ENCODE measurements at places on chromosomes 12 and 14.

DNA sequence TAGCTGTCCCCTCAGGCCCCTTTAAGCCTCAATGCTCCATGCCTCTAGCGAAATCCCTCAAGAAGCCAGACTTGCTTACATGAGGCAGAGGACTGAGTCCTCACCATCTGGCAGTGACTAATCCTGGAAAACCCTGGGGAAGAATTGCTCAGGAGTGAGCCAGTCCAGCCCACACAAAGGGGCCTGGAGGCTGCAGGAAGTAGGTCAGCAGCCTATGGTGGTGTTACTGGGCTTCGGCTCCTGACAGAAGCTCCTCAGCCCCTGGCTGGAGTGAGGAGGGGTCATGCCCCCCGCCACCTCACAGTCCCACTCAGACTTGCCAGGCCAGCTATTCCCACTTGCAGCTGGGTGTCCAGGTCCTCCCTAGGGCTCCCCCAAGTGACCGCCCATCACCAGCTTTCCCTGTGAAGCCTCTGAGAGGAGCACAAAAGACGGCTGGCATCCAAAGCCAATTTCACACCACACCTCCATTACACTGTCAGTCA, 250.5 kb downstream of the DPF3 start:
- DNase-seq: no peak

DNA sequence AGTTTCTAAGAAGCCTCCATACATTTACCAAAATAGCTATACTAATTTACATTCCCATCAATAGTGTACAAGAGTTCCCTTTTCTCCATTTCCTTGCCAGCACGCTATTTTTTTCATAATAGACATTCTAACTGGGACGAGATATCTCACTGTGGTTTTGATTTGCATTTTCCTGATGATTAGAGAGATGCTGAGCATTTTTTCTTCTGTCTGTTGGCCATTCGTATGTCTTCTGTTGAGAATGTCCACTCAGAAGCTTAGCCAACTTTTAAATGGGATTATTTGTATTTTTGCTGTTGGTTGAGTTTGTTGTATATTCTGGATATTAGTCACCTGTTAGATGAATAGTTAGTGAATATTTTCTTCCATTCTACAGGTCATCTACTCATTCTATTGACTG, 144.1 kb downstream of the PRKD1 start:
- DNase-seq: no peak

DNA sequence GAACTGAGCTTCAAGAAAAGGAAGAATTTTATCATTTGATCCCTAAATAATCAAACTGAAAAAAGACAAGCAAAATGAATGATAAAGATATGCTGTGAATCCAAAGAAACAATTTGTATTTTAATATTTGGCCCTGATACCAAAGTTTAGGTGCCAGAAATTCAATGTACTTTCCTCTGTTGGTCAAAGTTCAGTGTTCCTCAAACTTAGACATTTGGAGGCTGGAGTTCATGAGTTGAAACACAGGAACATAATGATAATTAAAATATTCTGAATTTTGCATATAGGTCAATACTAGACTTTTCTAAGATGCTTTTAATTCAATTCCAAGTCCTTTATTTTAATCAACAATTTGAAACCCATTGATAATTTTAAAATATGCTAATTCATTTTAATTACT, 1007.7 kb upstream of the ATXN7L3B start:
- DNase-seq: no peak

- DNase-seq: no peak
Observed at GRCh38 chr14:55707365-55707804, 127.4 kb downstream of the KTN1 start.

DNA sequence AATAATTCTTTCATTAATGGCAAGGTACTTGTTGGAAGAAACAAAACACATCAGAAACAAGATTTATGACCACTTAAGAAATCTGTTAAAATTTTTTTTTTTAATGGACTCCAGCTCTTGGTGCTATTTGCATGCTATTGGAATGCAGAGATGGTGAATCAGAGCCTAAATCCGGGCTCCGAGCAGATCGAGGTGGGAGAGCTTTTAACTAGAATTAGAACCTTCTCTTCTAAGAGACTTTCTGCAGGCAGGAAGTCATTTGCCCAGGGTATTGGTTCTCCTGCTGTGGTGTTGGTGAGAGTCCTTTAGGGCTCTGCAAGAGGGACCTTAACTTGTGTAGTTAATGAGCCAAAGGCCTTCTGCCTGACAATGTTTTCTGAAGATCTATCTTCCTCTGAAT, 419.4 kb downstream of the SNAPC1 start:
- no peak for DNase-seq

- DNase-seq: no peak
Observed at GRCh38 chr12:103369929-103370328, 125.8 kb downstream of the C12orf42 start.

GRCh38 chr12:54417712-54418440, 1.2 kb downstream of the ITGA5 start:
- no peak for DNase-seq

DNA sequence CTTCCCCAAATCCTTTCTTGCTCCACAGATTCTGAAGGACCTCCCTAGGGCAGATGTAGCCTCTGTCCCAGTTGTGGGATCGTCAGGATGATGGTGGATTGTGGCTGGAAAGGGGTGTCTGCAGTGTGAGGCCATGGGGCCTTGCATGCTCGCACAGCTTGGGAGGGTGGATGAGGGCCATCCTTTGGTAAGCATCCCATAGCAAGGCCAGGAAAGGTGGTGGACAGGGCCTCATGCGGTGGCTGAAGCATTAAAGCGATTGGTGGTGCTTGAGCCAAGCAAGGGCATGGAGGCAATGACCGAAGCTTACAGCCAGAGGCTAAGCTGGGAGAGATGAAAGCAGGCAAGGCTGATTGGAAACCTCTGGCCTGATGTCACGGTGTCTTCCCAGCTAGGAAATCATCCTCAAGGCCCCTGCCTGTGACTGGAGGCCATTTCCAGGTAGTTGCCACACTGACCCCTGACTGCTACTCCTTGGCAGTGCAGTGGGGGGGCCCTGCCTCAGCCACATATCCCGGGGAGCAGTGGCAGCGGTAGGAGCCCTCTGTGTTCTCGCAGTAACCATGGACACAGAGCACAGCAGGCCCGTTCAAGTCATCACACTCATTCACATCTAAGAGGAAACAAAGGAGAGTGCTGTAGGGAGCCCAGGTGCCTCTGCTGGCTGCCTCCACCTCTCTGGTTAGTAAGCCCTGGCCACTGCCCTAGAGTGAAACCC, 7.0 kb downstream of the ISCA2 start:
- no peak for DNase-seq

DNA sequence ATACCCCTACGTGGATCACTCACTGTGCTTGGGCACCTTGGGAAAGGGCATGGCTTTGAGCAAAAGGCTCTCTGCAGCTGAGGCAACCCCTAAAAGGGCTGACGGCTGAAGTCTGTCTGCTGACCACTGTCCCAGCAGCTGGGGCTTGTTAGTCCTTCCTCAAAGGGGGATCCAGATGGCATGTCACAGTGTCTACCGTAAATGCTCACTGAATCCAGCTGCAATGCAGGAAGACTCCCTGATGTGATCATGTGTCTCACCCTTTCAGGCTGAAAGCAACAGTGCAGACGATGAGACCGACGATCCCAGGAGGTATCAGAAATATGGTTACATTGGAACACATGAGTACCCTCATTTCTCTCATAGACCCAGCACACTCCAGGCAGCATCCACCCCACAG, 12.4 kb downstream of the OAS1 start:
- DNase-seq: no peak

GRCh38 chr12:110312581-110313360, 31.7 kb downstream of the ATP2A2 start:
- no peak for DNase-seq

DNA sequence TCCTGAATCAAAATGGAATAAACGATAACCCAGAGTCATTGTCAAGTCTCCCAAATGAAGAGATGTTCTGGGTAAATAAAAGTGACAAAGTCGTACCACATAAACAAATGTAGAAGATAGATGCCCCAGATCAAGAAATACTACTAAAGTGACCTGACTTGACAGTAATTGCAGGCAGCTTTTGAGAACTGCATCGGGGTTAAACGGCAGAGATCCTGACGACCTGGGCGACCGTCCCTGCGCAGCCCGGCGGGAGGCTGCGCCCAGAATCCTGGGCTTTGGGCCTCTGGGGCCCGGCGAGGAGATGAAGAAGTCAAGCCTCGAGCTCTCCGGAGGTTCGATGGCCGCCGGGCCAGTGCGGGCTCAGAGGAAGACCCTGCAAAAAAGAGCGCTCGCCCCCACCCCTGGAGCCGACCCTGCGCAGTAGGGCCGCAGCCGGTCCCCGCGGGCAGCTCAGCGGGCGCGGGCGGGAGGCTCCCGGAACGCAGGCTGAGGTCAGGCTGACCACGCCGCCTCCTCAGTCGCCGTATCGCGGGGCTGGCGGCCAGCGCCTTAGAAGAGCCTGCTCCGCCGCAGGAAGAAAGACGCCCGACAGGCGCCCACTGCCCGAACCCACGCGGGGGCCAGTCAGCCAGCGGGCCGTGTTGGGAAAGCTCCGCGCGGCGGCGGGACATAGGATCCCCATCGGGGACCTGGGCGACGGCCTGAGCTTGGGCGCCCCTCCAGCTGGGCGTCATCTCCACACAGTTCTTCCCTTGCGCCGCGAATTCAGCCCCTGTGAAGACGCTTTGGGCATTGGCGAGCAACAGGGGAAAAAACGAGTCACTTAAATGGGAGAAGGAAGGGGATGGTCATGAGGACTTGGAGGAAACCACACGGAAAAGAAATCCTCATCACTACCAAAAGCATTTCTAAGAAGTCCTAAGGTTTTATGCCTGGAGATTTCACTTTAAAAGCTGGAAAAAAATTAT, 16.0 kb downstream of the NKX2-1 start:
- no peak for DNase-seq

GRCh38 chr12:107064687-107065086, 28.7 kb downstream of the CRY1 start:
- no peak for DNase-seq

- DNase-seq: no peak
Observed at GRCh38 chr12:64893961-64894360, 69.5 kb downstream of the TBC1D30 start.

DNA sequence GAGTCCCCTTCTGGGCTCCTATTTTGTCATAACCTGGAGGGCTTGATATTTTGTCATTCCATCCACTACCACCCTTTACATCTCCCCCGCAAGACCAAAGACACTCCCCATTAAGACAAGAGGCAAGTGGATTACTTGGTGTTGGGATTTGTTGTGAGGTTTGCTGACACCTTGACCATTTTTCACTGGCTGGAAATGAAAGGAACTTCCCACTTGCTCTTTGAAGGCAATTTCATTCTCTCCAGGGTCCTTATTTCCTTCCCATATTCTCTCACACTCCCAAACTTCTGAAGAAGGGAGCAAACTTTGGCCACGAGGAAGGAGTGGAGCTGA, 14.9 kb downstream of the AGAP2 start:
- DNase-seq: no peak

GRCh38 chr14:74856366-74856765, 19.6 kb downstream of the PROX2 start:
- no peak for DNase-seq

GRCh38 chr12:91381309-91381804, 198.7 kb upstream of the DCN start:
- DNase-seq: no peak

DNA sequence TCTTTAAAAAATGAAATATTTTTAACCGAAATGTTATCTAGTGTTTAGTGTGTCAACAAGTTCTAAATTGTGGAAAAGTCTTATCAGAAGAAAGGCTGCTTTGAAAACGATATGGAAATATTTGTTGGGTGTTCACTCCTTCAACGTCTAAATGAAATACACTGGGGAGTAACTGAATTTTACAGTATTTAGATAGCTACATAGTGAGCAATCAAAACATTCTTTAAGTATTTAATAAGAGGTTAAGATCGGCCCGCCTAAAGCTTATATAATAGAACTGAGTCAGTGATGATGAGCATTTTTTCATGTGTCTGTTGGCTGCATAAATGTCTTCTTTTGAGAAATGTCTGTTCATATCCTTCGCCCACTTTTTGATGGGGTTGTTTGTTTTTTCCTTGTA, 228.3 kb downstream of the RAD51B start:
- no peak for DNase-seq

- DNase-seq: no peak
Observed at GRCh38 chr12:2046957-2047356, 5.8 kb upstream of the CACNA1C start.

DNA sequence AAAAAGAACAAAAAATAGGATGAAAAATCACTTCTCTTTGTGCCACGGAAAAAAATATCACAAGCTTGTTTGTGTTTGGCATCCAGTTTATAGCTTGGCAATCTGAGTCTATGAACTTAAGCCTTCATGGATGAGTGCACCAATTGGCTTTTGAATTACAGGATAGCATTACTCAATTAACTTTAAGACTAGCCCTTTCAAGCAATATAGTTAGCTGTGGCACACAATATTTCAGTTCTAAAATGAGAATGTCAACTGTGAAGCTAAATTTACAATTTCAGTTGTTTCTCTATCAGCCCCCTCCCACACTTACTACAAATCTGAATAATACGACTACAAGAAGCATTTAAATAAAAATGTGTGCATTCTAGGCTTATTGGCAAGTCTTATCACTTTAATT, 8.3 kb downstream of the RERG start:
- DNase-seq: no peak

DNA sequence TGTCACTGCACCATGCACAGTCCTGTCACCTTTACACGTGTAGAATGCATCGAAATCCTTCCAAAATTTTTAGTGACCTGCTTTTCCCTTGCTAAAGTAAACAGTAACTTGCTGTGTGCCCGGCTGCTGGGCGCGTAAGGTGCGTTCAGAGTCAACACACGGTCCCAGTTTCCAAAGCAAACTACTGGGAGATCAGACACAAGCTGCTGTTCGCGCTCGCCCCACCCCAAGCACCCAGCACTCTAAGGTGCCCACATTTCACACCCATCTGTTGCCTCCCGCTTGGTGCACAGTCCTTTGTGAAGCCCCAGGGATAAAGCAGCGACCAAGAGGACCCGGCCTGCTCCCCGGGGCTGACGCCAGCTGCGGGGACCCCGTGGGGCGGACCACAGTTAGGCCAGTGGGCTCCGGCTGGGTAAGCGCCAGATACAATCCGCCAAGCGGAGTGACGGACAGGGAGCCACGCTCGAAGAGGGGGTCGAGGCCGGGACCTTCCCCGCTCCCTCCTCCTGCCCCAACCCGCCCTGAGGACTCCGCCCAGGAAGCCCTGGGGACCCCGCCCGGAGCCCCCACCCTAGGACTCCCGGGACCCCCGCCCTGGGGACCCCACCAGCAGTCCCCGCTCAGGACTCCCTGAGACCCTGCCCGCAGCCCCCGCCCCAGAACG, 633 bp downstream of the STX2 start:
- DNase-seq: peak; percentile 7

GRCh38 chr12:67026487-67027246, 242.5 kb upstream of the CAND1 start:
- DNase-seq: no peak

- DNase-seq: no peak
Observed at GRCh38 chr12:127292736-127293135, 974.2 kb upstream of the TMEM132C start.

DNA sequence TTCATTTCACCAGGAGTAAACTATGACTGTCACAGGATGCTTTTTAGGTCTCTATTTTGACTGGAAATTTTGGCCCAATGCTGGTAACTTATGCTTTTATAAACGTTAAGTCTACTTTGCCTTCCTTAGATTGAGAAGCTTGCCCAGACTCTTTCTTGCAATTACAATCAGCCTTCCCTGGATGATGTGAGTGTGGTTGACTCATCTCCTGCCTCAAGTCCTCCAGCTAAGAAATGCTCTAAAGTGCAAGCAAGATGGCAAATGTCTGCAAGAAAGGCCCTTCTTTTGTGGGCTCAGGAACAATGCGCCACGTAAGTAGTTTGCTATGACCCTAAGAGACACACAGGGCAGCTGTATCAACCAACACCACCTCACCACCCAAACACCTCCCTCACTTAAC, 96.9 kb downstream of the SYNE2 start:
- DNase-seq: no peak

GRCh38 chr14:104531421-104532190, 48.0 kb upstream of the C14orf180 start:
- DNase-seq: no peak

Measured in activated CD4-positive, alpha-beta T cell treated with anti-CD3 and anti-CD28 coated beads, Interleukin-2, amount 50 U/mL, for 4 hours (primary cell).